ENCODE measurements at places on chromosomes 12 and 14.

- peak; percentile 100 for DNase-seq
Observed at GRCh38 chr14:21269252-21270046, at the start of gene HNRNPC. Gene HNRNPC (minus strand): TSS chr14:21269442. CDS start chr14:21234193, 35,249 bp downstream.

DNA sequence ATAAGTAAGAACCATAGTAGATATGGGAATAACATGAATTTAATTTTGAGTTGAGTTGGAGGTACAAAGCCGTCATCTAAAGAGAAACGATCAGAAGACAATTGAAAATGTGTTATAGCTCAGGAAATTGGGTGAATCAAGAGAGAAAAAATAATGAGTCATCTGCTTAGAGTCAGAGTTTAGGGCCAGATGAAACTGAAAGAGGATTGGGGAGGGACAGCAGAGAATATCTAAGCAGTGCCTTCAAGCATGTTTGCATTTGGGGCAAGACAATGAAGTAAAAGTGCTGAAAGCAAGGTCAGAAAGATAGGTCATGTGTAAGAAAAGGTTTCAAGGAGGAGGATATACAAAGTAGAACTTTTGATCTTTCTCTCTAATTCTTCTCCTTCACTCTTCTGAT is 49.4 kb downstream of the SLC15A5 start:
- DNase-seq: peak; percentile 39

DNA sequence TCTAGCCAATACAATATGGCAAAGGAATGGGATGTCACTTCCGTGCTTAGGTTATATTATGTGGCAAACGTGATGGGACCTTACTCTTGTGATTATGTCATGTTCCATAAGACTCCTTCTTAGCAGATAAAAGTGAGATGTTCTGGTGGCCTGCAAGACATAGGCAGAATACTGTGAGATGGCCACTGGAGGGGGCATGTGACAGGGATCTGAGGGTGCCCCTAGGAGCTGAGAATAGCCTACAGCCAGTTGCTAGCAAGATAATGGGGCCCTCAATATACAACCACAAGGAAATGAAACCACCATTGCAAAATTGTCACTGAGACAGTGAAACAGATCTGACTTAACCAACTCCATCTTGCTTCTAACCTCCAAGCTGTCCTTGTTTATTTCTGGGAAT is 151.4 kb upstream of the SSTR1 start:
- DNase-seq: no peak

GRCh38 chr14:89165189-89166181 is 251.5 kb downstream of the FOXN3 start:
- no peak for DNase-seq

DNA sequence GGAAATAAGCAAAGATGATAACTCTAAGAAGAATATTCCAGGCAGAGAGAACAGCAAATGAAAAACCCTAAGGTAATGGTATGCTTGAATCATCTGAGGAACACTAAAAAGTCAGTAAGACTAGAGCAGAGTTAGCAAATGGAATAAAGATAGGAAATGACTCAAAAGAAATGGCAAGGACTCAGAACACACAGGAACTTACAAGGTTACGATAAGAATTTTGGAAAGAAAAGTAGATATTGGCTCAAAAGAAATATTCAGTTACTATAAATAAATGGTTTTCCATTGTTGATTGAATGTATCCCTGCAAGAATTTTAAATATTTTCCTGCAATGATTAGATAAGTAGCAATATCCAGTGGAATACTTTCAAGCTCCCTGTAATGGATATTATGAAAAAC is 705.8 kb downstream of the C12orf50 start:
- peak; percentile 57 for DNase-seq
